ENCODE measurements at places on chromosomes 12 and 14.

DNA sequence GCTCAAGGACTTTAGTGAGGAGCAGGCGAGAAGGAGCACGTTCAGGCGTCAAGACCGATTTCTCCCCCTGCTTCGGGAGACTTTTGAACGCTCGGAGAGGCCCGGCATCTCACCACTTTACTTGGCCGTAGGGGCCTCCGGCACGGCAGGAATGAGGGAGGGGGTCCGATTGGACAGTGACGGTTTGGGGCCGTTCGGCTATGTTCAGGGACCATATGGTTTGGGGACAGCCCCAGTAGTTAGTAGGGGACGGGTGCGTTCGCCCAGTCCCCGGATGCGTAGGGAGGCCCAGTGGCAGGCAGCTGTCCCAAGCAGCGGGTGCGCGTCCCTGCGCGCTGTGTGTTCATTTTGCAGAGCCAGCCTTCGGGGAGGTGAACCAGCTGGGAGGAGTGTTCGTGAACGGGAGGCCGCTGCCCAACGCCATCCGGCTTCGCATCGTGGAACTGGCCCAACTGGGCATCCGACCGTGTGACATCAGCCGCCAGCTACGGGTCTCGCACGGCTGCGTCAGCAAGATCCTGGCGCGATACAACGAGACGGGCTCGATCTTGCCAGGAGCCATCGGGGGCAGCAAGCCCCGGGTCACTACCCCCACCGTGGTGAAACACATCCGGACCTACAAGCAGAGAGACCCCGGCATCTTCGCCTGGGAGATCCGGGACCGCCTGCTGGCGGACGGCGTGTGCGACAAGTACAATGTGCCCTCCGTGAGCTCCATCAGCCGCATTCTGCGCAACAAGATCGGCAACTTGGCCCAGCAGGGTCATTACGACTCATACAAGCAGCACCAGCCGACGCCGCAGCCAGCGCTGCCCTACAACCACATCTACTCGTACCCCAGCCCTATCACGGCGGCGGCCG is 1.1 kb downstream of the PAX9 start:
- no peak for DNase-seq

- no peak for DNase-seq
Observed at GRCh38 chr12:10155966-10156365, 16.0 kb downstream of the OLR1 start.

DNA sequence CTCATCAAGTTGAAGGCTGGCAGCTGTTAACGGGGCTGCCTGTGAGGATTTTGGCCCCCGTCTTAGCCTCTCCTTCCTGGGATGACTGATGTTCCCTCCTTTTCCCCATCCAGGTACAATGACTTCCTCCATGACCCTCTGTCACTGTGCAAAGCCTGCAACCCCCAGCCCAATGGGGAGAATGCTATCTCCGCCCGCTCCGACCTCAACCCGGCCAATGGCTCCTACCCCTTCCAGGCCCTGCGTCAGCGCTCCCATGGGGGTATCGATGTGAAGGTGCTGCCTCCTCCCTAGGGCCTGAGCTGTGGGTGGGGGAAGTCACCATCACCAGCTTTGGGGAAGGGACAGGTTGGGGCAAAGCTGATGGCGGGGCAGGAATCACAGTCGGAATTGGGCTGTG is 16.1 kb downstream of the SDS start:
- DNase-seq, result no peak

DNA sequence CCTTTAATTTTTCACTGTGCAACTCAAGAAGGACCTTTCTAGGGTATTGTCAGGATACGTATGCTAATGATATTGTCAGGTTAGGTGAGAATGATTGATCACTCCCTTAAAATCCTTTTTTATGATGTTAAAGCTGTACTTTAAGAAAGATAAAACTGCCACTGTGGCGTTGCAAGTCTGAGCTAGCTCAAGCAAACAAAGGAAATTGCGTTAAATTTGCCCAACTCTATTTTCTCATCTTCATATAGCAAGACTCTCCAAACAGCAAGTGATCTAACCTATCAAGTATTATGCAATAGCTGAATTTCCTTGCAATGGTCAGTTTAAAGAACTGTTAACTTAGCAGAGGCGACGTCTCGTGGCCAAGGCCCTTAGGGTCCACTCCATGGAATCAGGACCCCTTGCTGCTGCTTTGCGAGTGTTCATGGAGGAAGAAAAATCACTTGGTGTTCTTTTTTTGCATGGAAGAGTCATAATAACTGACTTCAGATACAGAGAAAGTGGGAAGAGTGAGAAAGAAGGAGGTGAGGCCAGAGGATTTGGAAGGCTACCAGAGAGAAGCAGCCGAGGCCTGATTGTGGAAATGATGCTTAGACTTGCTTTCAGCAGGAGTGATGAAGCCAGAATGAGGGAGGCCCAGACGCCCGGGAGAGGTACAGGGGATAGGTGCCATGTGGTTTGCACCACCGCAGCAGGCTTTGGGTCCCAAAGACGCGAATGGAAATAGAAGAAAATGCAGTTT is 2.5 kb downstream of the TRAF3 start:
- DNase-seq, result no peak

GRCh38 chr12:108559007-108559655 is 1.8 kb downstream of the SART3 start:
- peak; percentile 66 for DNase-seq

DNA sequence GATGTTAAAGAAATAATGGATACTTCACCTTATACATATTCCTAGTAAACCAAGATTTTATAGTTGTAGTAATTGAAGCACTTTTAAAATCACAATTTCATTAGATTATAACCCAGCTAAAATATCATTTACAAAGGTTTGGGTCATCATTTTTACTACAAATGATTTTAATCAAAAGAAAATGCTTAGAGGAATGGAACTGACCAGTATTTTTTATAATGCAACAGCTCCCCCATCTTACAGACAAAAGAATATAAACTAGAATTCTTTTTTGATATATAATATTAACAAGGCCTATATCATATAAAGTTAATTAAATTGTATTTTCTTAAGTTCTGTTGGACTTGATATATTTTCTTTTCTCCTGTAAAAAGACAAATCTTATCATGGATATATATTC is 20.4 kb upstream of the LRFN5 start:
- no peak for DNase-seq

GRCh38 chr12:80422550-80422949 is 21.5 kb upstream of the PTPRQ start:
- DNase-seq, result no peak

- no peak for DNase-seq
Observed at GRCh38 chr12:58919231-58920101, 838 bp downstream of the LRIG3 start.

DNA sequence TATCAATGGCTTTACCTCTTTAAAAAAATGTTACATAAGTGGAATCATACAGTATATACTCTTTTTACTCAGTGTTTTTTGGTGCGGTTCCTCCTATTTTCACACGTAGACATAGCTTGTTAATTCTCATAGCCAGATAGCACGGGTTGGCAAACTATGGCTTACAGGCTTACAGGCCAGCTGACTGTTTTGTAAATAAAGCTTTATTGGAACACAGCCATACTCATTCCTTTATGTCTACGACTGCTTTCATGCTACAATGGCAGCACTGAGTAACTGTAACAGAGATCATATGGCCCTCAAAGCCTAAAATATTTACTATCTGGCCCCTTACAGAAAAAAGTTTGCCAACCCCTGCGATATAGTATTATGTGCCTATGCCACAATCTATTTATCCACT is 5.8 kb upstream of the DAAM1 start:
- DNase-seq, result no peak

- no peak for DNase-seq
Observed at GRCh38 chr12:40474630-40475029, 217.6 kb upstream of the CNTN1 start.

GRCh38 chr12:132633901-132634300 is 15.3 kb downstream of the P2RX2 start:
- no peak for DNase-seq

DNA sequence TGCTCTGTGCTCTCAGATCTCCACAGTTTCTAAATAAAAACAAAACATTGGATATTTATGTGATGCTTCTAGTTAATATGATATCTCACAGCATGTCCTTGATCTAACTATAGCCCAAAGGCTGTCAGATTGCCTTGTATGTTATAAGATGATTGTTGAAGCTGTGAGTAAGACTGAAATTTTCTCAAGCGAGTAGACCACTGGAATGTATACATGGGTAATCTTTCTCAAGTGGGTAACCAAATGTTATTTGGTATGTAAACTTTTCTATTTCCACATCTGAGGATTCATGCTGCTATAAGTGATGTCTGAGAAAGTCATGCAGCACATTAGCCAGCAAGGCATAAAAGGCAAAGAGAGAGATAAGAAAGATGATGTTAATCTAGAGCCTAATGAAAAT is 886.7 kb downstream of the NRXN3 start:
- DNase-seq, result no peak

GRCh38 chr12:122467983-122468382 is 32.7 kb downstream of the ZCCHC8 start:
- no peak for DNase-seq

DNA sequence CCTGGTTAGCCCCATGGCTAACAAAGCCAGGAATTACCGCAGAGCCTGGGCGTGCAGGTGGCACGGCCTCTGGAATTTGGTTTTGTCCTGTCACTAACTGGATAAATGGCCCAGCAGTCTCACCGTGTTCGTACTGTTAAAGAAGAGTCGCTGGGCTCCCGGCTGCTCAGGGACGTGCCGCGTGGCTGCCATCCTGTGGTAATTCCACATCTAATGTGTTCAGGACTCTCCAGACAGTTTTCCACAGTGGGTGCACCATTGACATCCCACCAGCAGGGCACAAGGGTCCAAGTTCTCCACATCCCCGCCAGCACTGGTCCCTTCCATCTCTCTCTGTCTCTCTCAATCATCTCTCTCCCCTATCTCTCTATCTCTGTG is 19.6 kb downstream of the NOC4L start:
- no peak for DNase-seq

GRCh38 chr14:77339407-77339806 is 18.6 kb downstream of the GSTZ1 start:
- no peak for DNase-seq

DNA sequence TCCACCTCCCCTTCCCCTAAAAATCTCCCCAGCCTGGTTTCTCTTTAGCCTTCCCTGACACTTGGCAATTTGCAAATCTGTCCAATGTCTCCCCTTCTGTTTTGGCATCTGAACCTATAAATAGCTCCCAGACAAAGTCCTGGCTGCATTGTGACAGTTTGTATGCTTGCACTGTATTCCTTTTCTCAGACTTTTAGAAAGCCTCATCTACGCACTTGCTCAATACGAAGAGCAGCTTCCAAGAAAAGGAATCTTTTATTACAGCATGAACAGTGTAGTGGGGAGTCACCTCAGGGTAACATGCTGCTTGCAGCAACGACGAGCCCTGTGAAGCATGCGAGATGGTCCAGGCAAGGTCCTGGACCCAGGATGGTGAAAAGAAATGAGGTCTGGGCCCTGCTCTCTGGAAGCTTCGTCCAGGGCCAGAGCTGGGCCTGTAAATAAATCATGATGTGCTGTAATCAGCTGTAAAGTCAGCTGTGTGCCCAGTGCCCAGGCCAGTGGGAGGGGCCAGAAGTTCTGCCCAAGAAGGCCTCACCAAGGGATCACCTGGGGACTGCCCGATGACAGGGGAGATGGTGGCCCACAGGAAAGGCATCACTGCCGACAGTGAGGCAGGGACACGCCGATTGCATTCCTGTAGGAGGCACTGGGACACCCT is 88.3 kb downstream of the RIN3 start:
- DNase-seq, result no peak

DNA sequence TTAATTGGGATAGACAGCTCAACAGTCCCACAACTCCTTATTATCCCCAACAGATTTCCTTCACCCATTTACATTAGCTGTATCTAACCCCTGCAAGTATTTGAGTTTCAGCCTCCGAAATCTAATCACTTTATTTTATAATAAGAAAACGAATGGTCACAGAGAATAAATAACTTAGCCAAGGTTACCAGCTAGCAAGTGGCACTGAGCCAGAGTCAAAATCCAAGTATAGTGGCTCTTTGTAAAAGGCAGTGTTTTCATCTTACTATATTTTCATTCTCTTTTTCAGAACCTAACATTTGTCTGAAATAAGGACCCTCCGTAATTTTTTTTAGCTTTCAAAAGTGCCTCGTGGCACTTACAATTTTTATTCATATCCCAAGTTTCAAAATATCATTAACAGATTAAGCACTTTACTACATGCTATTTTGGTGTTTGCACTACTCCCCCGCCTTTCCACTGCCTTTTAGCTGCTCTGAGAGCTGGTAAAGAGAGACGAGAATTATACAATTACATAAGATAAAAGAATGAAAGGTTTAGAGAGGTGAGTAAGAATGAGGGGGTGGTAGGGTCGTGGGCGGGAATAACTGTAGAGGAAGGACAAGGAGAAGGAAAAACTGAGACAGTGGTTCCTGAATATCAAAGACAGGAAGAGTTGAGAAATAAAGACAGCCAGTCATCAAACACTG is 3.7 kb upstream of the USP15 start:
- no peak for DNase-seq

GRCh38 chr14:82759656-82760055 is 1226.0 kb upstream of the SEL1L start:
- no peak for DNase-seq

DNA sequence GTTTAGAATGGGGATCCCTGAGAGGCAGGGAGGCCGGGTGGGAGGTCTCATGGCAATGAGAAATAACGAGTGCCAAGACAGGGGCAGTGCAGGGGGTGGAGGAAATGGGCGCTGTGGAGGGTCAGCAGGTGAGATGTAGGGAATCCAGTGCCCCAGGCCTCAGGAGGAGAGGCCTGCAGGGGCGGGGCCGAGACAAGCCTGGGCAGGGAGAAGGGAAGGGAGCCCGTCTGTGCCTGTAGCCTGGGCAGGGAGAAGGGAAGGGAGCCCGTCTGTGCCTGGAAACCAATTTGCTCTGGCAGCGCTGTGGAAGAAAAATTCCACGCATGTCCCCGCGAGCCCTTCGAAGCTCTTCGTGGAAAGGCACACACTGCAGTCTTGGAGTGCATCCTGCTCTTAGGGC is 10.6 kb upstream of the NCOR2 start:
- DNase-seq, result no peak

GRCh38 chr12:132560614-132561426 is 49.6 kb downstream of the LRCOL1 start:
- DNase-seq, result peak; percentile 91

- no peak for DNase-seq
Observed at GRCh38 chr12:544941-545635, 85.3 kb downstream of the B4GALNT3 start.

GRCh38 chr12:106170285-106170684 is 31.5 kb upstream of the NUAK1 start:
- DNase-seq, result no peak

DNA sequence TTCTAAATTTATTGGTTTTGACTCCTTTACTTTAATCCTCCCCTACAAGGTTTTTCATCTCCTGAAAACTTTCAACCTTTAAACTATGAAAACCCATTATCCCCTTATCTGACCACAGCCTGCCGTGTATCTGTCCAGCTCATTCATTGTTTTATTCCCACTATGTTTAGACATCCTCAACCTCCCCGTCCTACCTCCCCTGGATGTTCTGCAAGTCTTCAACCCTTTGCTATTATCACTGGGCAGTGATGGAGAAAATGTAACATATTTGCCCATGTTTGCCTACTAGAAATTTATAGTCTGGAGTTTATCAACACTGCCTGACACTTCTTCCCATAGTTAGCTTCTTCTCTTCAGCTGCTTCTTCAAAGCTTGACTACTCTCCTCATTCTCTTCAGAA is 483.4 kb downstream of the PRKD1 start:
- DNase-seq, result no peak

- no peak for DNase-seq
Observed at GRCh38 chr12:48954841-48955501, 2.3 kb downstream of the ARF3 start.

All from activated CD8-positive, alpha-beta memory T cell treated with anti-CD3 and anti-CD28 coated beads, Interleukin-2, amount 50 U/mL, for 48 hours (primary cell).